ENCODE measurements at places on chromosomes 6 and 20. TPM values are rescaled to one million over a fixed set of nuclear protein-coding genes. Genes with fewer than 3 reads are reported as not detected.

DNA sequence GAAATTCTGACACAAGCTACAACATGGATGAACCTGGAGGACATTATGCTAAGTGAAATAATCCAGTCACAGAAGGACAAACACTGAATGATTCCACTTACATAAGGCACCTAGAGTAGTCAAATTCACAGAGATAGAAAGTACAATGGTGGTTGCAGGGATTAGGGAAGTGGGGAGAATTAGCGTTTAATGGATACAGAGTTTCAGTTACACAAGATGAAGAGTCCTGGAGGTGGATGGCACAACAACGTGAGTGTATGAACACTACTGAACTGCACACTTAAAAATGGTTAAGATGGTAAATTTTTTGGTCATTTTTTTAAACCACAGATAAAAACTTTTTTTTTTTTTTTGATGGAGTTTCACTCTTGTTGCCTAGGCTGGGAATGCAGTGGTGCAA, 24.7 kb downstream of the MOCS3 start:
- no peak for ATAC-seq

- no peak for ATAC-seq
Measured at GRCh38 chr6:166764473-166765233, 137.6 kb upstream of the RPS6KA2 start.

- ATAC-seq = no peak
Measured at GRCh38 chr6:144423167-144423566, 138.0 kb downstream of the UTRN start.

GRCh38 chr20:41694796-41695195, 76.6 kb upstream of the CHD6 start:
- no peak for ATAC-seq

DNA sequence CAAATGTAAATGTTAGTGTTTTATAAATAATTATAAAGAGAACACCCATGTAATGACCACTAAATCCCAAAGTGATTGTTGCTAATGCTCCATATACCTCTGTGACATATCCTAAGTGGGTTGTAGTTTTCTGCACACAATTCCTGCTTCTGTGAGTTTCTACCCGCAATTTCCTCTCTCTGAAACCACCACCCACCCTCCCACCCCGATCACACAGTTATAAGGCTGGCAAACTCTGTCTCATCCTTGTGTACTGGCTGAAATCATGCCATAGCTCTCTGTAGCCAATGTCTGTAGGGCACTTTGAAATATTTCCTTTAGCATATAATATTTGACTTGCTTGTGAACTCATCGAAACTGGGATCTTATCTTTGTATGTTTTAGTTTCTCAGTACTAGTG, 236.6 kb downstream of the PLCB1 start:
- no peak for ATAC-seq

DNA sequence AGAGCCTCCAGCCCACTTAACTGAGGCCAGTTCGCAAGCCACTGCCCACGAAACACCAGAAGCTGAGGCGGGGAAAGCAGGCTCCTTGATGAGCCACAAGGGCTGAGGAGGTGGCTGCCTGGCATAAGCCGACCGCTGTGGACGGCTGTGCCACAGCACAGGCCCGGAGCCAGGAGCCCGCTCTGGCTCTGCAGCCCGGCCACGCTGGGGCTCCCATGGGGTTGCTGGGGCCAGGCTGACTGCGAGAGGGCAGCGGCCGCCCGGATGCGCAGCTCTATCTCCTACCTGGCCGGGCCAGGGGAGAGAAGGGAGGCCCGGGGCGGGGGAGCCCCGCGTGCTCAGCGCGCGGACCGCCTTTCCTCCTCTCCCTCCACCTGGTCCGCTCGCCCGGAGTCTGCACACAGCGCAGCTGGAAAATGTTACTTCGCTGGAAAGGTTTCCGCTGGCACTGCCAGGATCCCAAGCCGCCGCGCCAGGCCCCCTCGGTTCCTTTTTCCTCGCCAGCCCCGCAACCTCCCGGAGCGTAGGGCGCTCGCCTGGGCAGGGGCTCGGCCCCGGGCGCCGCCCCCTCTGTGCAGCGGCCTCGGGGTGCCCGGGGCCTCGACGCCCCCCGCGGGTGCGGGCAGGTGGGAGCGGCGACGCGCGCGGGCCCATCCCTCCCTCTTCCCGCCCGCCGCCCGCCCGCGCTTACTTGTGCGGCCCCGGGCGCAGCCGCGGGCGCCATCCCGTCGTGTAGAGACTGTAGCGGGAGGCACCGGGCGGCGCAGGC, 657 bp downstream of the EMILIN3 start:
- ATAC-seq = peak; percentile 26

The ERMARD gene
- 25.7 TPM for total RNA-seq

The PTCRA gene
- total RNA-seq = 0.93 TPM
